ENCODE measurements at places on chromosomes 11 and 22.

DNA sequence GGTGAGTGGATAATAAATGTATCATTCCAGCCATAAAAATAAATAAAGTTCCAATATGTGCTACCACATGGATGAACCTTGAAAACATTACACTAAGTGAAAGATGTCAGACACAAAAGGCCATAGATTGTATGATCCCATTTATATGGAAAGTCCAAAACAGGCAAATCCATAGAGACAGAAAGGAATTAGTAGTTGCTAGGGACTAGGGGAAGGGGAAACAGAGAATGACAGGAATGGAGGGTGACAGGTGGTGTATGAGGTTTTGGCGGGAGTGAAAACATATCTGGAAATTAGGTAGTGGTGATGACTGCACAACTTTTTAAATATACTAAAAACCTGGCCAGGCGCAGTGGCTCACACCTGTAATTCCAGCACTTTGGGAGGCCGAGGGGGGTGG, 15.2 kb upstream of the CARD10 start:
- DNase-seq = no peak

GRCh38 chr22:19849835-19850762, 4.6 kb downstream of the GNB1L start:
- no peak for DNase-seq

- DNase-seq = no peak
These were observed 187.5 kb downstream of the IGLL1 start for GRCh38 chr22:23392420-23393121.

DNA sequence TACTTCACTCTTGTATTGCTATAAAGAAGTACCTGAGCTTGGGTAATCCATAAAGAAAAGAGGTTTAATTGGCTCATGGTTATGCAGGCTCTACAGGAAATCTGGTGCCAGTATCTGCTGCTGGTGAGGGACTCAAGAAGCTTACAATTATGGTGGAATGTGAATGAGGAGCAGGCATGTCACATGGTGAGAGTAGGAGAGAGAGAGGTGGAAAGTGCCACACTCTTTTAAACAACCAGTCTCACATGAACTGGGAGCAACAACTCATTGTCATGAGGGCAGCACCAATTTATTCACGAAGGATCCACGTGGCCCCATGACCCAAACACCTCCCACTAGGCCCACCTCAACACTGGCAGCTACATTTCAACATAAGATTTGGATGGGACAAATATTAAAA, 24.6 kb upstream of the IGLL5 start:
- no peak for DNase-seq

DNA sequence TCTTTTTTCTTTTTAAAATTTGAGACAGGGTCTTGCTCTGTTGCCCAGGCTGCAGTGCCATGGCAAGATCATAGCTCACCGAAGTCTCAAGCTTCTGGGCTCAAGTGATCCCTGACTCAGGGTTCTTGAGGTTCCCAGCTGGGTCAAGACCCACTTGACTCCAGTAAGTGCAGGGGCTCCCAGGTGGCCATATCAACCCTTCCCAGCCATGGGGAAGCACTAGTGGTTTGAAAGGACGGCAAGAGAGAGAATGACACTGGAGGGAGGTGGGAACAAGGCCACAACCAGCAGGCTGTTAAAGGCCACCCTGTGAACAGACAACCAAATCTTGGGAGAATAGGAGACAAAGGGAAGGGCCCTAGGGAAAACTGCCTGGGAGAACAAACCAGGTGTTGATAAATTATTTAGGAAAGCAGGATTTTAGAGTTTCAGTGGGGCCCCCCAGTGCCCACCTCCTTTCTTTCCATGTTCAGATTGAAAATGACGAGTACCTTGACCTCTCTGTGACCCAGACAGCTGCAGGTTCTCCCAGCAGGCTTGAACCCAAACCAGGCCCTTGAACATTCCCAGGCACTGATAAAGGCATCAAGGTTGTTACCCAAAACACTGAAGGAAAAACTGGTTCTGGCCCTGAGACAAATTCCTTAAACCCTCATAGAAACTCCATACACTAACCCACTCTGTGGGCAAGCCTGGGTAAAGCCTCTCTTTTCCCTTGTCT, 28.8 kb downstream of the KLHL22 start:
- DNase-seq = no peak

DNA sequence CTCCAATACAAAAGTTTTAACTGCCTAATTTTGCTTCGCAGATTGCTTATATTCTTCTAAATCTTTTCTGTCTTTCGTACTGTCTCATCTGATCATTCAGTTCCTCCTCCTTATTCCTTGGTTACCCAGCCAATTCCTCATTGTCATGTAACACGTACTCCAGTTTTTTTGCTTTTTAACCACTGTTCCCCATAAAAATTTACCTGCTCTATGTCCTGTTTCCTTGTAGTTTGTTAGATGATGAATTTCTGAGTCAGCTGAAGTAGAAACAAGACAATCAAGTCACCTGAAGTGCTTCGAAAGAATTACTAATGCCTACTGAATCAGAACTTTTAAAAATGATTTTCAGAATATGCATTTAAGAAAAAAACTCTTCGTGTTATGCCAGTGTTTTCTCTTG, 150.6 kb downstream of the CNTN5 start:
- no peak for DNase-seq

DNA sequence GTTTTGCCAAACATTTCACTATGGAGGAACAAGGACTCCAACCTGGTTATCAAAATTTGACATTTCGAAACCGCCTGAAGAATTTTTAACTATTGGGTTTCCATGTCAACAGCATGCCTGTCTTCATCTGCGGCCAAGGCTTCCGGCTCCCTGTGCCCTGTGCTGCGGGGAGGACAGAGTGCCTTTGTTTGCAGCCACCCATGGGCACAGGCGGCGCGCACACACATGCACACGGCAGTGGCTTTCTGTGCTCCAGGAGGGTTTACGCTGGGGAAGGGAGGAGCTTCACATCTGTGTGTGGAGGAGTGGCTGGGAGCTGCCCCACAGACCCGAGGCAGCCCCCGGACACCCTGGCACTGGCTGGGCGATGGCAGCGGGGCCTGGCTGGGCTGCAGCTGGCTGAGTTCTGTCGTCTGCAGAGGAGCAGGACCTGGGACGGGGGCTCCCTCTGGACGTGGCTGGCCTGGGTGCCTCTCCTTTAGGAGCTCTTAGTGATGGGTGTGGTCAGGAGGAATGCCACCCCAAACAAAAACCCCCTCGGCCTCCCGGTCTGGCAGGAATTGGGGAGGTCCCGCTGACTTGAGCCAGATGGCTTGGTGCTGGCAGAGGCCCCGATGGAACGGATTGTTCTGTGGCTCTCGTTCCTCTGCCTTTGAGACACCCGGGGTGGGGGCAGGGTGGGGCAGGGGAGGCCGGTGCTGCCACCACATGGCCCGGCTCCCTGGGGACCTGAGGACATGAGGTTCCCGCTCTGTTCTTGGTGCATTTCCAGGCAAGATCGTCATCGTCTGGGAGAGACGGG, 1290.9 kb downstream of the BRD1 start:
- no peak for DNase-seq

GRCh38 chr11:130827451-130828377, 88.6 kb downstream of the SNX19 start:
- DNase-seq = no peak

- DNase-seq = no peak
These were observed 876.9 kb upstream of the RAG2 start for GRCh38 chr11:37474889-37475288.

GRCh38 chr11:100827934-100828661, 141.0 kb downstream of the ARHGAP42 start:
- no peak for DNase-seq

DNA sequence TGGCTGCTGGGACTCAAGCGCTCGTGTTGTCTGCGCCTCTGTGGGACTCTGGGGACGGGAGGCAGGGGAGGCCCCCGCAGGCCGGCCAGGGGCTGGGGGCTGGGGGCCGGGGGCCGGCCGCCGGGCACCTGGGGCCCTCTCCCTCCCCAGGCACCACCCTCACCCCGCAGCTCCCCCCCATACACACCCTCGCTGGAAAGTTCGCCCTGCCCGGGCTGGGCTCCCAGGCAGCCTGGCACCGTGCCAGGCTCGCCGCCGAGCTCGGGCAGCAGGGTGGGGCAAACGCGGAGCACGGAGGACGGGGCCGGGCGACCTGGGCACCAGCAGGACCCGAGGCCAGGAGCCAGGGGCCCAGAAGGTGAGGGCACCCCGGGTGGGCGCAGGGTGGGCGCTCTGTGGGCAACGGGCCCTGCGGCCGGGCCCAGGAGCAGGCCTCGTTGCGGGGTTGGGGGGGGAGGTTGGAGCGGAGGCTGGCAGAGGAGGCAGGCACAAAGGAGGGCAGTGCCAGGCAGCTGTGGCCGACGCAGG, 76.7 kb upstream of the WNT7B start:
- DNase-seq = no peak

GRCh38 chr11:64148917-64149617, 16.8 kb downstream of the MACROD1 start:
- no peak for DNase-seq

DNA sequence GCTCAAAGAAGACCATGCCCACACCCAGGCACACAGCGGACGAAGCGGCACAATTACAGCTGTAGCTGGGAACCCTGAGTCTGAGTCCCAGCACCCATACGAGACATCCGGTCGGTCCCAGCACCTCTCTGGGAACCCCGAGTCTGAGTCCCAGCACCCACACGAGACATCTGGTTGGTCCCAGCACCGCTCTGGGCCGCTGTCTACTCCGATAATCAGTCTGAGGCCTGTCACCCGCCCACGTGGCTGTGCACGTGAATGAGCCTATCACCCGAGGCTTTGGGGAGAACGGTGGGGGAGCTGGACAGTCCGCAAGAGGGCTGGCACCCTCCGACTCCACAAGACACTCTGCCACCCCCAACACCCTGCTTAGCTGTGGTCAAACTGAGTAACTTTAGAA, 6.2 kb downstream of the TTLL8 start:
- DNase-seq = no peak

All from cortex of kidney (tissue), 1 donor.